Mesenchymal stem cell (in vitro differentiated cells and primary cell): ENCODE measurements at places on chromosomes 7 and 10.

GRCh38 chr7:45106-46090 is 147.0 kb upstream of the FAM20C start:
- H3K27ac ChIP-seq: no peak overlapping the region
- H3K27me3 ChIP-seq: peaks cover 10% of the 10 kb centered on the region
- DNase-seq: no peak
- no peak overlapping the region for H3K4me3 ChIP-seq

- no peaks in the 10 kb centered on the region for H3K36me3 ChIP-seq
- H3K27ac ChIP-seq: no peak overlapping the region
- no peaks in the 10 kb centered on the region for H3K27me3 ChIP-seq
- no peak overlapping the region for H3K4me3 ChIP-seq
- no peaks in the 10 kb centered on the region for H3K4me1 ChIP-seq
Observed at GRCh38 chr10:1530871-1531517, 206.3 kb downstream of the ADARB2 start.

GRCh38 chr7:75813084-75813483 is 522 bp downstream of the CCL24 start:
- no peak overlapping the region for H3K4me3 ChIP-seq
- H3K36me3 ChIP-seq: no peaks in the 10 kb centered on the region
- peak; percentile 15 for DNase-seq
- peaks cover 23% of the 10 kb centered on the region for H3K27me3 ChIP-seq

DNA sequence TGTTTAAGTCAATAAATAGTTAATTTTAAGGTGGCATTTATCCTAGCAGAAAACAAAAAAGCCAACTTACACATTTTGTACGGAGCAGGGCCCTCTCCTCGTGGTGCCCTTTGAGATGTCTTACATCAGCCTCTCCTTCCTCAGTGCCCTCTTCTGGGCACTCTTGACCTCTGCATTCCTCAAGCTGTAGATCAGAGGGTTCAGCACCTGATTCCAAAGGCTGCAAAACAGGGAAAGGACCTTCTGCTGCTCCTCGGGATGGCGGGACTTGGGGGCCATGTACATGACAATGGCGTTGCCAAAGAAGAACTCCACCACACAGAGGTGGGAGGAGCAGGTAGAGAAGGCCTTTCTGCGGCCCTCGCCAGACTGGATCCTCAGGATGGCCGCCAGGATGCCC is 4.6 kb upstream of the OR2A14 start:
- DNase-seq: no peak
- H3K27me3 ChIP-seq: no peaks in the 10 kb centered on the region
- H3K4me3 ChIP-seq: no peak overlapping the region
- H3K36me3 ChIP-seq: no peaks in the 10 kb centered on the region
- H3K4me1 ChIP-seq: no peaks in the 10 kb centered on the region
- no peak overlapping the region for H3K27ac ChIP-seq

DNA sequence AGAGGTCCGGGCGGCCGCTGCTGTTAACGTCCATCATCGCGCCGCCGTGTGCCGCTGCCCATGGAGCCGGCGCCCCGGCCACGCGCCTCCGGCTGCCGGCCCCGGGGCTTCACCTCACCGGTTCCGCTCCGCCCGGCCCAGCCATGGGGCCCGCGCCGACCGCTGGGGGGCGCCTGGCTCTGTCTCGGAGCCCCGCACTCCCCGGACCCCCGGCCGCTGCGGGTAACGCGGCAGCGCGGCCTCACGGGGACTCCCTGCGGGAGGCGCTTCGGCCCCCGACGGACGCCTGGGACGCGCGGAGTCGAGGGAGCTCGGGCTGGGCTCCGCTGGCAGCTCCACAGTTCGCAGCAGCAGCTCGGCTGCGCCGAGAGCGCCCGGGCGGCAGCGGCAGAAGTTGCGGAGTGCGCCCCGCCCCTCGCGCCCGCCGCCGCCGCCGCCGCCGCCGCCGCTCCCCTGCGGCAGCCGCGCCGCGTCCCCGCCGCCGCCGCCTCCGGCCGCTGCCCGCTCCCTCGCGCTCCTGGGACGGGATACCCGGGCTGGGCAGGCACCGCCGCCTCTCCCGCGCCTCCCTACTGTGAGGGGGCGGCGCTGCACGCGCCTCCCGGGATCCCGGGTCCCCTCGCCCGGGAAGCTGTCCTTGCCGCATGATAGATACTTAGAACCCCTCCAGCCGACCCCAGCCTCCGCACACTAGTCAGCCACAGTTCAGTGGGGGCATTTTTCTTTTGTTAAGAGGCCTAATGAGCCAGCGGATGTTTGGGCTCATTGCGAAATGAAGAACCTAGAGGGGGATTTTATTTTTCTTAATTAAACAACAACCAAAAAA is at the start of gene HTR7:
Gene HTR7 (minus strand): TSS at position 405 of the 826 bp plus-strand sequence. CDS start 368 bp downstream, at position 37.
- H3K36me3 ChIP-seq: no peaks in the 10 kb centered on the region
- peaks cover 7% of the 10 kb centered on the region for H3K4me1 ChIP-seq
- H3K4me3 ChIP-seq: peak within 1 kb of the TSS; percentile 76
- H3K27ac ChIP-seq: no peak within 1 kb of the TSS

DNA sequence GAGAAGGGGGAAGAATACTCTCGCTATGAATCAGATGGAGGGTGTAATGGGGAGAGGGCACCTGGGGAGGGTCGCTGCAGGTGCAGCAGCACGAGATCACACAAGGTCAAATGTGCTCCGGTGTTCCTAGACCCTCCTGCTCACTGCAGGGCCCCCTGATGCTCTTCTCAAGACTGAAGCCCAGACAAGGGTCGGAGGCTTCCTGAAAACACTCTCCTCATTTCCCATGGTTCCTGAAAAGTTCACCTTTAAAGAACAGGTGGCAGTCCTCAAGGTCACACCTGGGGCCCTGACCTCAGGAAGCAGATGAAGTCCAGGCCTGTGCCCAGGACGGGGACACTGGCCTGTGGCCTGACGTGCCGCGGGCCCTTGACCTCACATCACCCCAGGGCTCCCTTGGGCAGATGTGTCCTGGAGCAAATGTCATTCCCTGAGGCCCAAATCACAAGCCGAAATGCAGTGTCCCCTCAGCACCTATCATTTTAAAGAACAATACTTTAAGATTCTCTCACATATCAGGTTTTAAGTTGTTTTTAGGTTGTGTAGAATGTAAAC is 289.8 kb downstream of the GLRX3 start:
- H3K27me3 ChIP-seq: no peaks in the 10 kb centered on the region
- H3K36me3 ChIP-seq: no peaks in the 10 kb centered on the region
- no peak overlapping the region for H3K4me3 ChIP-seq
- DNase-seq: no peak
- H3K27ac ChIP-seq: no peak overlapping the region
- H3K4me1 ChIP-seq: no peaks in the 10 kb centered on the region

GRCh38 chr10:30027057-30028005 is 32.1 kb downstream of the JCAD start:
- no peaks in the 10 kb centered on the region for H3K27me3 ChIP-seq
- DNase-seq: no peak
- H3K27ac ChIP-seq: no peak overlapping the region
- no peak overlapping the region for H3K4me3 ChIP-seq
- peaks cover 56% of the 10 kb centered on the region for H3K36me3 ChIP-seq
- peaks cover 6% of the 10 kb centered on the region for H3K4me1 ChIP-seq

DNA sequence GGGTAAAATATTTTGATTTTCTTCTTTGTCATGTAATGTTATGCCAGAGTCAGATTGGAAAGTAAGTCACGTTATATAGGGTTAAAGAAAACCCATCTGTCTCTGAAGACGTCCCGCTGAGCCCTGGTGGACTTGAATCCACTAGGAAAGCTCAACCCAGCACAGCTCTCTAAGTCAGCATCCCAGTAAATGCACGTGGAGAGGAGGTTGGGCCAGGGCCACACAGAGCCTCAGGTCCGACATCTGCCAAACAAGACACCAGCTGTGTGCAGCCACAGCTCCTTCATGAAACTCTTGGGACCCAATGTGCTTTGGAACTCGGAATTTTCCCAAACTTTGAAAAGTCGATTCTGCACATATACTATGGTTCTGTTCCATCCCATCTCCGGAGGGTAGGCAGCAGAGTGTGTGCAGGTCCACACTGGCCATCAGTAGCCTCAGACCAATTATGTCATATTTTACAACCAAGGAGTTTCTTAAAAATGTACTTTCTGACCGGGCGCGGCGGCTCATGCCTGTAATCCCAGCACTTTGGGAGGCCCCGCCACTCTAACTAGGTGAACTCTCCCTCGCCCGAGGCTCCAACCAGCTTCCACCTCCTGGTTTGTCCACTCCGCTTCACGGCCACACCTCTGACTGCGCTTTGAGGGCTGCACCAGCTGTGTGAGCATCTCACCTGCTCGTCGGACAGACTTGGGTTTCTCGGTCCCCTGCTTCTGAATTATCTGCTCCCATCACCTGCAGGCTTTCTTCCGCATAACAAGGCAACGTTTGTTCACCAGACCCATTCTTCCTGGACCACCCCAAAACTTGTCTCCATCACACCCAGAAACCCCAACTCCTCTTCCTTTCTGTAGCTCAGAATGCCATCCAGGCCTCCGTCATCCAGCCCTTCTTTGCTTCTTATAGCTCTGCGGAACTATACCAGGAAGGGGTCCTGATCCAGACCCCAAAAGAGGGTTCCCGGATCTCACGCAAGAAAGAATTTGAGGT is 29.7 kb upstream of the DNAJB6 start:
- H3K4me3 ChIP-seq: no peak overlapping the region
- H3K4me1 ChIP-seq: peaks cover 23% of the 10 kb centered on the region
- no peak for DNase-seq
- no peak overlapping the region for H3K27ac ChIP-seq

DNA sequence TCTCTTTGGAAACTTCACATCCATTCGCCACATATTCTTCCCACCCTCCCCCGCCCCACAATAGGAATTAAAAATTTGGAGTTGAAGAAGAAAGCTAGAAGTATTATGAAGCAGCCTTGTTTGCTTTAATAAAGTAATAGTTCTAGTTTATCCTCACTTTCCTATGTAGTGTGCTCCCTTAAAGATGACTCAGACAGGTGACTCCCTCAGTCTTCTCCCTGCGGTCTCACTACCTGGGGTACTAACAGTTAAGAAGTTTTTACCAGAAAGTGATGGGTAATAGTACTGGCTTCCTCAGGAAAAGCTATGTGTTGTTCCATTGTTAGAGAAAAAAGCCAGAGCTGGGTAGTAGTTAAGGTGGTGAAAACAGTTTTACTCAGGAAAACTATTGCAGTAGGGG is 58.6 kb downstream of the CCNY start:
- H3K27ac ChIP-seq: peak overlapping the region; percentile 7
- no peaks in the 10 kb centered on the region for H3K36me3 ChIP-seq
- H3K27me3 ChIP-seq: no peaks in the 10 kb centered on the region
- H3K4me3 ChIP-seq: no peak overlapping the region
- no peak for DNase-seq

GRCh38 chr10:2246747-2247146 is 509.4 kb upstream of the ADARB2 start:
- no peak overlapping the region for H3K27ac ChIP-seq
- H3K4me1 ChIP-seq: no peaks in the 10 kb centered on the region
- H3K27me3 ChIP-seq: no peaks in the 10 kb centered on the region
- no peaks in the 10 kb centered on the region for H3K36me3 ChIP-seq
- H3K4me3 ChIP-seq: no peak overlapping the region

DNA sequence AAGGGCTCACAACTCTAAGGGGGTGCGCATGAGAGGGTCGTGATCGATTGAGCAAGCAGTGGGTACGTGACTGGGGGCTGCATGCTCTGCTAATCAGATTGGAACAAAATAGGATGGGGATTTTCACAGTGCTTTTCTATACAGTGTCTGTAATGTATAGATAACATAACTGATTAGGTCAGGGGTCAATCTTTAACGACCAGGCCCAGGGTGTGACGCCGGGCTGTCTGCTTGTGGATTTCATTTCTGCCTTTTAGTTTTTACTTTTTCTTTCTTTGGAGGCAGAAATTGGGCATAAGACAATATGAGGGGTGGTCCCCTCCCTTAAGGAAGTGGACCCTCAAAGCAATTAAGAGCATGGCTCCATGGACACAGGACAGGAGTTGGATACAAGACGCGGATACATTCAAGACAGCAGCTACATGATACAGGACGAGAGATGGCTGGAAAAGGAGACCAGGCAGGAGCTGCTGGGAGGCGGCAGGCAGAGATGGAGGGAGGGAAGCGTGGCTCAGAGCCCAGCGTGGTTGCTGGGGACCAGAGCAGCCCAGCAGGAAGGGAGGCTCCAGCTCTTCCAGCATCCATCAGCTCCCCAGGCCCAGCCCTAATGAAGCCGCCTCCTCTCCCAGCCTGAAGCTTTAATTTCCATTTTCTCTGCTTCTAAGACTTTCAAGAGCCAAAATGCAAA is 31.6 kb downstream of the GSDME start:
- no peak overlapping the region for H3K27ac ChIP-seq
- H3K4me3 ChIP-seq: no peak overlapping the region
- peaks cover 20% of the 10 kb centered on the region for H3K36me3 ChIP-seq
- H3K27me3 ChIP-seq: no peaks in the 10 kb centered on the region

- H3K4me3 ChIP-seq: no peak overlapping the region
- H3K36me3 ChIP-seq: no peaks in the 10 kb centered on the region
- H3K27ac ChIP-seq: no peak overlapping the region
Observed at GRCh38 chr10:118522791-118523498, 72.5 kb downstream of the PRLHR start.

DNA sequence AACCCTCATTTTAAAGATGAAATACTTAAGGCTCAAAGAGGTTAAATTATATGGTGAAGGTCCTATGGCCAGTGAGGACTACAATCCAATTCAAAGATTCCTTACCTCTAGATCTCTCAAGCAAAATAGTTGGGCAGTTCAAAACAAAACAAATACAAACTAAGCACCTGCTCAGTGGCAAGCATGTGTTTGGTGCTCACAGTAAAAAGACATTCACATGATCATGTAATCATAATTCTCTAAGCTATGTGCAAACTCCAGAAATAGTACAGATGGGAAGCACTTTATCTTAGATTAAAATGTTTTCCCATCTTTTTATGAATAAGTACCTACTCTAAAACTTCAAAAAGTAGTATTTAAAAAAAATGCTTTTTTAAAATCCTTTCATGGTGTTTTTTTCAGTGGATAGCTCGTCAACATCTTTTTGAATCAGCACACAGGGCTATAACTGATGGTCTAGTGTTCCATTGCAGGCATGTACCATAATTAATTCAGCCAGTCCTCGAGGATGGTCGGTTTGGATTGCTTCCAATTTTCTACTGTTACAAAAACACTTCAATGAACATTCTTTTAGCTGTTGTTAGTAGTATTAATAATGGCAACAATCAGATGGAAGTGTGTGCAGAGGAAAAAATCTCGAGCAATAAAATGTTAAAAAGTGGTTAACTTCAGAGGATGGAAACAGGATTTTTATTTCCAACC is 58.4 kb downstream of the CHCHD3 start:
- H3K36me3 ChIP-seq: no peaks in the 10 kb centered on the region
- H3K4me3 ChIP-seq: no peak overlapping the region
- no peak overlapping the region for H3K27ac ChIP-seq

DNA sequence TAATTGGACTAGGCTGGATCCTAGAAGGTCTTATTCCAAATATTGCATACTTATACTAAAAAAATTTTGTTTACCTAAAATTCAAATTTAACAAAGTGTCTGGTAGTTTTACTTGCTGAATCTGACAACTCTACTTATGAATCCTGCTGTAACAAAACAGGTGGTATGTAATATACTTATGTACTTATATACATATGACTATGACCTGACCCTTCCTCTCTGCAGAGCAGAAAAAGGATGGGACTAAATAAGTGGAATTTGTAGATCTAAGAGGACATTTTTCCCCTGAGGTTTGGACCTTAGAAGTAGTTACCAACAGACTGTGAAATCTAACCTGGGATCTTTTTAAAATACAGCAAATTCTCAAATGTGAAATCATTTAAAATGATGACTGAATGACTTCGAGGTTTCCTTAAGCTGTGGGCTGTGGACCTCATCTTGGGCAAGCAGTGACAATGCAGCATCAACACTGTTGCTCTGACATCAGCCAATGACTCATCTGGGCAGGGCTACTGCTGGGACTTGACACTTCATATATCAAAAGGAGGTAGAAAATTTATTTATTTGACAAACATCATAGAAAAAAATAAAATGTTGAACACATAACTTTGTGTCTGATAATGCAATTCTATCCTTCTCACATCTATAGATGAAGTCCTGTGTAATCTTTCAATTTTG is 73.6 kb downstream of the RELN start:
- no peaks in the 10 kb centered on the region for H3K27me3 ChIP-seq
- no peaks in the 10 kb centered on the region for H3K4me1 ChIP-seq
- no peak overlapping the region for H3K4me3 ChIP-seq
